ENCODE measurements at places on chromosomes 4 and X.

DNA sequence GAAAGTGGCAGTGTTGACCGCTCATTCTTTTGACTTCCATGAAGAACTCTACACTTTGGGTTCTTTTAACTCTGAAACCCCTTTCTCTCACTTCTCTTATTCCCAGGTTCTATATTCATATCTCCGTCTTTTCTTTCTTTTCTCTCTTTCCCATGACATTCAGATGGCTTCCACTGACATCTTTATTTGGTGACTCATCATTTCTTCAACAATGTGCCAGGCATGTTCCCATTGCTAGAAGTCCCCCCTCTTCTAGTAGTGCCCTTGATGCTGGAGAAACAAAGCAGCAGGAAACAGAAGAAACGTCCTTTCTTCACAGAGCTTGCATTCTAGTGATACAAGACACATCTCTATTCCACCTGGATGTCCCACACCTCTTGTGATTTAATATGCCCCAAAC lies 33.3 kb downstream of the PKD2 start:
- DNase-seq, result no peak

DNA sequence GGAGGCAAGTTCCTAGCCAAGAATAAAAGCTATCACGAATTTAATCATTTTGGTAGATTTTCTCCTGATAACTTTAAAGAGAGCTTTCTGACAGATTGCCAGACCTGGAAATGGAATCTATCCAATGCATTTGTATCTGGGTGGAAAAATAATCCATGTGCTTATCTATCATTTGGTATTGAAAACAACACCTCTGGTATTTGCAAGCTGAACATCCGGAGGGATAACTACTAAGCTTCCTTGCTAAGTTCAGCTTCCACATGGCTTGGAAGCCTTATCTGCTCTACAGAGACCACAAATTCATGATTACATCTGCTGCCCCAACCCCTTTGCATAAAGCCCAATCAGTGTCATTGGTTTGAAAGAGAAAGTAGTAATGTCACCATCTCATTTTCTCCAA lies 230.7 kb downstream of the GPC3 start:
- DNase-seq, result no peak

DNA sequence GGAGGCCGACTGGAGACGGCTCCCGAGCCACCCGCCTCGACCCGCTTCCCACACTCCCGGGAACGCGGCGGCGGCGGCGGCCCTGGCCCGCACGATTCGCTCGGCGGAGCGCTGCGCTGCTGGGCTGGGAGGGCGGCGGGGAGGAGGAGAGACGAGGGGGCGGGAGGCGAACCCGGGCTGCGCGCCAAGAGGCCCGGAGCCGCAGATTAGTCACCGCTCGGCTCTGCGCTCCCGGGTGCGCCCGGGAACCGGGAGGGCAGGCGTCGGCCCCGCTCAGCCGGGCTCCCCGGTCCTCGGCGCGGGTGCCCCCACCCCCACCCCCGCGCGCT lies 11.2 kb upstream of the BCOR start:
- DNase-seq, result peak; percentile 78

GRCh38 chrX:119251386-119251785 lies 15.3 kb downstream of the PGRMC1 start:
- no peak for DNase-seq

DNA sequence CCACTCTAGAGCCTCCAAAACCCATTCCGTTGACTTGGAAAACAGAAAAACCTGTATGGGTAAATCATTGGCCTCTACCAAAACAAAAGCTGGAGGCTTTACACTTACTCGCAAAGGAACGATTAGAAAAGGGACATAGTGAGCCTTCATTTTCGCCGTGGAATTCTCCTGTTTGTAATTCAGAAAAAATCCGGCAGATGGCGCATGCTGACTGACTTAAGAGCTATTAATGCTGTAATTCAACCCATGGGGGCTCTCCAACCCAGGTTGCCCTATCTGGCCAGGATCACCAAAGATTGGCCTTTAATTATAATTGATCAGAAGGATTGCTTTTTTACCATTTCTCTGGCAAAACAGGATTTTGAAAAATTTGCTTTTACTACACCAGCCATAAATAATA lies 60.8 kb downstream of the ZNF732 start:
- peak; percentile 61 for DNase-seq

GRCh38 chr4:25174674-25175073 lies 14.4 kb upstream of the SEPSECS start:
- DNase-seq, result no peak

- DNase-seq, result no peak
These were observed 6.2 kb upstream of the PLCXD1 start for GRCh38 chrX:274904-275475.

- no peak for DNase-seq
These were observed 367.0 kb upstream of the ATOH1 start for GRCh38 chr4:93461541-93461940.

GRCh38 chr4:110087070-110087708 lies 111.2 kb downstream of the ELOVL6 start:
- no peak for DNase-seq

GRCh38 chr4:177596035-177596434 lies 153.8 kb upstream of the AGA start:
- no peak for DNase-seq

- no peak for DNase-seq
These were observed 1156.4 kb upstream of the AGA start for GRCh38 chr4:178598672-178599071.

Measured in D341Med (cell line).